ENCODE measurements at places on chromosomes 1 and 21.

DNA sequence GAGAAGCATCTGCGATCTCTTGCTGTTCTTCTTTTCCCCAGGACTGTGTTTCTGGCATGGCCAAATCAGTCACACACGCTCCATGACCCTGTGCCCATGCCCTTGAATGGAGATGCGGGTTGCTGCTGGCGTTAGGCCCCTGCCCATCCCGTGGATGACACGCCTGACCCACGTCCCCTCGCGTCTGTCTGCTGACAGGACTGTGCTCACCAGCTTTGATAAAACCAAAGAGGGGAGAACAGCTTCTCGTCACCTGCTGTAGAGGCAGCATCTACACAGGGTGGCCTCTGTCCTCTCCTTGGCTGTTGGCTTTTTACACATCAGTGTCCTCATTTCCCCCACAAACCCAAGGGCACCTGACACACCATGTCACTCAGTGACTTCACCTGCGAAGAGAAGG lies 6.9 kb downstream of the MT1HL1 start:
- no peak for DNase-seq

DNA sequence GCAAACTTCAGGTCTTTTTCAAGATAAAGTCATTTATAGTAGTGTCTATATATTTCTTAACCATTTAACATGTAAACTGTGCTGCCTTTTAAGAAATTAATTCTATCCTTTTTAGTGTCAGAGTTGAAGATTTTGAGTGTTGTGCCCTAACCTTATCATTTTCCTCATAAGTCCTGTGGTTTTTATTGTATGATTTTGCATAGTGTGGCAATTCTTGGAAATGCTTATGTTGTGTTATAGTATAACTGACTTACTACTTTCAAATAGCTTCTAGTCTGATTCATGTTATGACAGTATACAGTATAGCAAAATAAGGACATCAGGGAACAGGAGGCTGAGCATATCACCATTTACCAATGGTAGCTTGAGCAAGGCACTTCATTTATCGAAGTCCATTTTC lies 99.1 kb downstream of the PTBP2 start:
- no peak for DNase-seq

GRCh38 chr1:76881762-76882161 lies 14.5 kb downstream of the ST6GALNAC5 start:
- no peak for DNase-seq

- DNase-seq = no peak
Observed at GRCh38 chr1:61287734-61288133, 205.4 kb downstream of the NFIA start.

DNA sequence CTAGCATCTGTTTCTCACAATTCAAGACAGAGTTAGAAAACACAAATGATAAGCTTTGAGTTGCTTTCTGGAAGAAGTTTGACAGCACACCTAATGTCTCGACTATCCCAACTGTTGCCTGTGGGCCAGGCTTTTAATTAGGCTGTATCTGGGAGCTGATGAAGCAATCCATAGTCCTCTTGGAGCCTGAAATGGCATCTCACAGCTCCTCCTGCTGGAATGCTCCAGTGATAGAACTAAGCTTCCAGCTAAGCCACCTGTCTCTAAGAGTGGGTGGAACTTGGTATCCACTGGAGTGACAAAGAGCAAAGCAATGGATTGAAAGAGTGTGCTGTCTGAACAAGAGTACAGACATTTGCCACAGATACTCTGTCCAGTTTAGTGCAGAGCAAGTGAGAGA lies 605.3 kb upstream of the NR5A2 start:
- no peak for DNase-seq

DNA sequence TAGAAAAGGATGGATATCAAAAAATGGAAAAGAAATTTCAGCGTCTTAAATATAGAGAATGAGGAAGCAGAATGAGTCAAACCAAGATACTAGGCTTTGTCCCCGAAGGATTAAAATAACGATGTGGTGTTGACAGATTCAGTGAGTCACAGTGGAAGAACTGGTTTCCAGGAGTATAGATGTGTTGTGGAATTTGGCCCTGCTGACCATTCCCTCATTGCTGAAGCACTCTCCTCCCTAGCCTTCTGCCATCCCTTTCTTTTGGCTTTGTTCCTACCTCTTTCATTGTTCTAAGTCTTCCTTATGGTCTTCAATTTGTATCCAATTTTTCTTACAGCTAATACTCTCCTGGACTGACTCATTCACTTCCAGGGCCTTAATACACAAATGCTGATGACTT lies 23.1 kb upstream of the USP25 start:
- DNase-seq = no peak

- no peak for DNase-seq
Observed at GRCh38 chr1:40593449-40594186, 62.2 kb downstream of the ZNF684 start.

DNA sequence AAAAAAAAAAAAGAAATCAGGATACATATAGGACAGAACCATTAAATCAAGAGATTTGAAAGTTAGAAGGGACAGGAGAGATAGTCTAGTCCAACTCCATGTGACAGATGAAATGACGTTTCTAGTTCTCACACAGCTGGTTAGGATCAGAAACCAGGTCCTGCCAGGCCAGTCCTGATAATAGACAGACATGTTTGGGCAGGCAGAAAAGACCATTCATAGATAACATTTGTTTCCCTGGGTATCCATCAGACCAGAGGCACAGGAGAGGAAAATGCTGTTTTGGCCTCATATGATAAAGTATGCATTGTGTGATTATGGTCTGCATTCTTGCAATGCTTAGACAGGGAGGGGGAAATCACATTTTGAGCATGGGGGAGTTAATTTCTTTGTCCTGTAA lies 29.3 kb downstream of the ZBTB8B start:
- no peak for DNase-seq

- no peak for DNase-seq
Observed at GRCh38 chr1:36585569-36586548, 103.1 kb upstream of the CSF3R start.

- no peak for DNase-seq
Observed at GRCh38 chr1:245995474-245995873, 511.6 kb downstream of the SMYD3 start.

- no peak for DNase-seq
Observed at GRCh38 chr1:51850420-51851223, 27.9 kb downstream of the NRDC start.

All from activated T-cell treated with anti-CD3 and anti-CD28 coated beads, Interleukin-2, amount 50 U/mL, for 1 hour (primary cell).